ENCODE measurements at places on chromosomes 4 and X.

DNA sequence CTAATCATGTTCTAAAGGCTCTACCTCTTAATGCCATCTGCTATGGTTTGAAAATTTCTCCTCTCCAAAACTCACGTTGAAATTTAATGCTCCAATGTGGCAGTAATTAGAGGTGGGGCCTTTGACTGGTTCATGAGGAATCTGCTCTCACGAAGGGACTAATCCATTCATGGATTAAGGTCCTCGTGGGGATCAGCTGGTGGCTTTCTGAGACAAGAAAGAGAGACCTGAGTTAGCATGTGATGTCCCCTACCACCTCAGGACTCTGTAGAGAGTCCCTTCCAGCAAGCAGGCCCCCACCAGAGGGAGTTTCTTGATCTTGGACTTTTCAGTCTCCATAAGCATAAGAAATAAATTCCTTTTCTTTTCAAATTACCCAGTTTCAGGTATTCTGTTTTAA, 65.3 kb downstream of the WDFY3 start:
- DNase-seq = no peak

GRCh38 chr4:155444721-155445120, 68.0 kb upstream of the MAP9 start:
- DNase-seq = no peak

DNA sequence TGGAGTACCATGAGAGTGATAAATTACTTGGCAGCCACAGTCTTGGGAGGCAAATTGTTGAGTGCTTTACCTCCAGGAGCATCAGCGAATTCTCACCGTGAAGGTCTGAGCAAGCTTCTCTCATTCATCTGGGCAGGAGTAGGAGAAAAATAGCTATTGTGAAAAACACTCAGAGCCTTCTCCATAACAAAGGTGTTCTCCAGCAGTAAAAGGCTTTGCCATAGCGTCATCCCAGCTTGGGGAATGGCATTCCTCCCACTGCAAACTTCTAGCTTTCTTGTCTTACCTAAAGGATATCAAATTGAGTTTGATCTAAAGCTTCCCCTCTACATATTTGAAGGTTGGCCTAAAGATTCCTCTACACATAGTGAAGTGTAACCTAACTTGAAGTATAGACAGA, 29.8 kb upstream of the MAGEA11 start:
- DNase-seq = no peak

- DNase-seq = no peak
These were observed 43.8 kb upstream of the SETD7 start for GRCh38 chr4:139599594-139600374.

DNA sequence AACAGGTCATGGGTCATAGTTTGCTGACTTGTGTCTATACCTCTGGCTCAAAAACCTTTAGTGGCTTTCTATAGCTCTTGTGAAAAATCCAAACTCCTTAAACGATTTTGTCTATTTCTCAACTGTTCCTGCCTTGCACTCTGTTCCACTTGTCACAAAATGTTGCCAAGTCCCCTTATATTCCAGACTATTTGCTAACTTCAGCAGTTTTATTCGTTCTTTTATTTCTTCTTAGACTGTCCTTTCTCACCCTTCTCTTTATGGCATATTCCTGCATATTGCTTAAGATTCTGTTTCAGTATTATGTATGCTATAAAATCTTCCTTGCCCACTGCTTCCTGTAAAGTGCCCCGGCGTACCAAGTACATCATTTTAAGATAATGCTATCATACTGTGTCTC, 80.8 kb downstream of the RAB28 start:
- no peak for DNase-seq

DNA sequence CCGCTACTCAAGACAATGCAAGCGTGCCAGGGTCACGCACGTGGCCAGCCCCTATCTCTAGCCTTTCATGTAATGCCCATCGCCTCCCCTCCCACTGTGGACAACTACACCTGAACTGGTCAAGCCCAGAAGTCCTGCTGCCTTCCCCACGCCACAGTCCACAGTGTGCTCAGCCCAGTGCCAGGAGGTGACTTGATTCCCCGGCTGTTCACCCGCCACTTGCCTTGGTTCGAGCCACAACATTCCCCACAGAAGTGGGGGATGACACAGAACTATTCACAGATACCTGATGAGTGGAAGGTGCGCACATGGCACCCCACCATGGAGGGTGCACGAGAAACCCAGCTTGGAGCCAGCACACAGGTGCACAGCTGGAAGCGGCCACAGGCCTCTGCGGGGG, 6.8 kb downstream of the ARHGAP4 start:
- DNase-seq = no peak

DNA sequence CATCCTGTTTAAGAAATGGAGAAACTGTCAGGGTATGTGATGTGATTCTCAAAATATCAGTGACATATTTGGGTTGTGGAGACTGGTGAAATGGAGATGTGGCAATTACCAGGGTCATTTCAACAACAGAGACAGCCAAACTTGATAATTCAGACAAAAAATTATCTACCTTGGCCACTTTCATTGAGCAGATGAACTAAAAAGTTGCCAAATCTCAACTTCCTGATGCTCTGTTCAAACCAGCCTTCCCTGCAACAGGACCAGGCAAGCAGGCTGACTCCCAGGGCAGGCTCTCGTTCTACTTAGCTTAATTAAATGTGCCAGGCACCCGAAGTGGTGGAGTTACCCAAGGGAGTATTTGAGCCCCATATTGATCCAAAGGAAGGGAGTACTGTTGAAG, 199.6 kb downstream of the AFF2 start:
- no peak for DNase-seq

GRCh38 chrX:38165023-38165422, 55.6 kb downstream of the SRPX start:
- DNase-seq = no peak

DNA sequence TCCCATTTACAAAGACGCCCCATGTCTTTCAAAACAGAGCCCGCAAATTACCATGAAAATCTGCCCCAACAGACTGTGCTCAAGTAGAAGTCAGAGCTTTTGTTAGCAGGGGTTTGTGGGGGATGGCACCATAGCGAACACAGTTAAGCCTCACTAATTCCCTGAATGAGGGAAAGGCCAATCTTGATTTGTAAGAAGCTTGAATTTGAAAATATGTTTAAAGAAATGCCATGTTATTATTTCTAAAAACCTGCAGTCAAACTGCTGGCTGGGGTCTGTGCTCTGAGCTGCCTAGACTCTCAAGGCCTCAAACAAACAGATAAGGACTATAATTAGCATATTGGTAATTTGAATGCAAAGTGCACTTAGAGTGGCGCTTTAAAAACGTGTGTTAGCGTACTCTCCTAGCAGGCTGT, 9.4 kb upstream of the PAK3 start:
- no peak for DNase-seq

GRCh38 chrX:43481576-43481975, 174.5 kb upstream of the MAOA start:
- no peak for DNase-seq
